Upper lobe of right lung (tissue), 1 donor: ENCODE measurements at places on chromosomes 1 and 21. TPM values are rescaled to one million over a fixed set of nuclear protein-coding genes. Genes with fewer than 3 reads are reported as not detected.

Gene FAM78B
- total RNA-seq, result 1.2 TPM

- H3K36me3 ChIP-seq, result no peaks in the 10 kb centered on the region
- H3K4me1 ChIP-seq, result peaks cover 9% of the 10 kb centered on the region
- no peak for DNase-seq
- peaks cover 60% of the 10 kb centered on the region for H3K27me3 ChIP-seq
These were observed 827 bp downstream of the FMN2 start for GRCh38 chr1:240092301-240093119.

- H3K4me1 ChIP-seq, result no peaks in the 10 kb centered on the region
- no peak overlapping the region for H3K4me3 ChIP-seq
- no peak overlapping the region for H3K27ac ChIP-seq
- H3K36me3 ChIP-seq, result no peaks in the 10 kb centered on the region
- H3K27me3 ChIP-seq, result no peaks in the 10 kb centered on the region
- no peak for DNase-seq
These were observed 145.8 kb upstream of the SAMSN1 start for GRCh38 chr21:14691914-14692313.

DNA sequence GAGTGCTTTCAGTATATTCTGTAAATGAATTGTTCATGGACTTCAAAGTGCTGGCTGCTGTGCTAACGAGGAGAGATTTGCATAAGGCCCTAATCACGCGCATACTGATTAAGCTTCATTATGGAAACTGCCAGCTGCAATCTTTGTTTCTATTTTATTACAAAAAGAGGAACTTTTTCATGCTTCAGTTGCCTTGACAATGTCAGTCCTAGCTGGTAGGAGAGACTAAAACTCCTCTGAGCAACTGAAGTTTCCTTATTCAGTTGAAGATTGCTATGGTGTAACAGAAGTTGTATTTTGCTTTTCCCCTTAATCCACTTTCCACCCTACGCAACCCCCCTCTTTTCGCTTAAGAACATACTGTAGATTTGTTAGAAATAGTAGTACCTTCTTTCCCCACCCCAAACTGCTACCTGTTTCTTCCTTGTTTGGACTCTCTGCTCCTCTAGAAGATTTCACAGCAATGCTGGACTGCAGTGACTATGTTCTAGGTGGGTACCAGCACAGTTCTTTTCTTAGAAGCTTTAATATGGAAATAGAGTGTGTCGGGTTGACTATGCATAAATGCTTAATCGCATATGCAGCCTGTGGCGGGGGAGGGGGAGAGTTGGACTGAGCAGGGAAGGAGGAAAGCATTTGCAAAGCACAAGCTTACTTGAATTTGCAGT lies 108.3 kb downstream of the POU2F1 start:
- no peak overlapping the region for H3K27ac ChIP-seq
- no peak overlapping the region for H3K4me3 ChIP-seq
- no peak for DNase-seq
- no peaks in the 10 kb centered on the region for H3K27me3 ChIP-seq

DNA sequence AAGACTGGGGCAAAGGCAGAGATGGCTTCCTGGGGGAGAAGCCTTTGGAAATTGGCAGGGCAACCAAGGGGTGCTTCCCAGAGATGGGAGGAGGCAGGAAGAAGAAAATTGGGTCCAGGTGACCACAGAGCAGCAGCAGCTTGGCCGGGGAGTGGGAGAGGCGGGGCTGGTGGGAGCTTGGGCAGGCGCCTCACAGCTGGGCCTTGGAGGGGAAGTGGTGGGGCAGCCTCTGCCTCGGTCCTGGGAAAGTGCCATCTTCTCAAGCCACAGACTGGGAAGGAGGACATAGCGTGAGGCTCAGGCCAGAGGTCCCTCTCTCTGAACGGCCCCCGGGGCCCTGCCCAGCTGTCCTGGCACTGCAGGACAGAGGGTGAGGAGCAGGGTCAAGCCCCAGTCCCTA lies 24.0 kb upstream of the WASF2 start:
- H3K4me1 ChIP-seq, result peaks cover 11% of the 10 kb centered on the region
- peak overlapping the region; percentile 40 for H3K27ac ChIP-seq
- no peak for DNase-seq
- H3K36me3 ChIP-seq, result no peaks in the 10 kb centered on the region
- no peak overlapping the region for H3K4me3 ChIP-seq

DNA sequence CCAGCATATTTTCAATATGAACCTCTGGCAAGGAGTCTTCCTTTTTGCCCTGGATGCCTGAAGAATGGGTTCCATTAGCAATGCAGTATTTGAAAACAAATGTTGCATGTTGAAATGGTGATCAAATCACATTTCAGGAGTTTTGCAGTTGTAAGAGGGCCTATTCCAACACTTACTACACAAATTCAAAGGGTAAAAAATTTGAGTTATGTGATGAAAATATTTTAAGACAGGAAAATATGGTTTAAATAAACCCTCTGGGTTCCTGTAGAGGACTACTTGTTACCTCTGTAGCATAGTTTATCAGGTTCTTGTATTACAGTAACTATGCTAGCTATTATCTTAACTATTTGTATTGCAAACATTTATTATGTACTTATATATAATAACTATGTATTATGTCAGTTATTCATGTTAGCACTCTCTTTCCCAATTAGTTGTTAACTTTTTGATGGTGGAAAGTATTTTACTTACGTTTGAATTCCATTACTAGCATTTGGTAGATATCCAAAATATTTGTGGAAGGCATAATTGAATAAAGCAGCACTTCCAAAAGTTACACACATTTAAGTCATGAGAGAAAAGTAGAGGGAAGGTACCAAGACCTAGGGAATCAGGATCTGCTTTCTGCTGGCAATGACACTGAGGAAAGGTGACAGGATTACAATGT lies 312.9 kb downstream of the GRIK1 start:
- H3K4me3 ChIP-seq, result no peak overlapping the region
- H3K27me3 ChIP-seq, result no peaks in the 10 kb centered on the region
- no peak for DNase-seq

DNA sequence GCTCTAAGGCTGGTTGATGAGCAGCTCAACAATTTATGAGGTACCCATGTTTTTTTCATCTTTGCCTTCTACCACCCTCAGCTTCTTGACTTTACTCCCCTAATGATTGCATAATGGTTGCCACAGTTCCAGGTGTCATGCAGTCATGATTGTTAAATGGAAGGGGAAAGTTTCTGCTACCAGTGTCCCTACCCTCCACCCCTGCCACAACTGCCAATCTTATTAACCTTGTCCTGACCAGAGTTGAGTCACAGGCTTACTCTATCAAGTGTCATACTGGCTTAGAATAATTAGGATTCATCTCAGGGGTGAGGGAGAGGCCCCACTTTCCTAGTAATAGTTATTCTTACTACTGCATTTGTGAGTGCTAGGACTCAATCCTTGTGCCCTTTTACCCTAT lies 7.9 kb upstream of the FUBP1 start:
- no peak overlapping the region for H3K27ac ChIP-seq
- H3K36me3 ChIP-seq, result no peaks in the 10 kb centered on the region
- H3K27me3 ChIP-seq, result no peaks in the 10 kb centered on the region
- DNase-seq, result no peak
- no peaks in the 10 kb centered on the region for H3K4me1 ChIP-seq
